NCI-H510A treated with DMSO at 0.1 percent for 48 hours (cell line): ENCODE measurements at places on chromosomes 5 and 9.

DNA sequence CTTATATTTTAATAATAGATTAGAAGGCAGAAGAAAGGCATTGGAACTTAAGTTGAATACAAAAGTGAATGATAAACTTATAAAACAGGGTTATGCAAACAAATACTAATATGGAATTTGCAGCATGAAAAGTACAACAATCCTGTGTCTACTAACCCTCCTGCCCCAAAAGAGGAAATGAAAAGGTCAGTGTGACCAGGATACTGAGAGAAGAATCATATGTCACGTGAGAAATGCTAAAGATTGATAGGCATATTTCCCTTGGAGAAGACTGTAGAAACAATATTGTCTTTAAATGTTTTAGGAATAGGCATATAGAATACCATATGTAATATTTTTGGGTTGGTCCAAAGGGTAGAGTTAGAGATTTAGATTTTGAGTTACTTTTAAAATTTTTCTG is 3.8 kb downstream of the WDR36 start:
- DNase-seq: no peak

- peak; percentile 5 for DNase-seq
Observed at GRCh38 chr9:32581512-32582143, 8.7 kb upstream of the NDUFB6 start.

GRCh38 chr5:171249460-171249859 is 59.6 kb upstream of the TLX3 start:
- no peak for DNase-seq

GRCh38 chr9:35727676-35728040 is 4.3 kb downstream of the TLN1 start:
- DNase-seq: no peak

- DNase-seq: no peak
Observed at GRCh38 chr9:82209797-82210470, 221.4 kb downstream of the SPATA31D1 start.

DNA sequence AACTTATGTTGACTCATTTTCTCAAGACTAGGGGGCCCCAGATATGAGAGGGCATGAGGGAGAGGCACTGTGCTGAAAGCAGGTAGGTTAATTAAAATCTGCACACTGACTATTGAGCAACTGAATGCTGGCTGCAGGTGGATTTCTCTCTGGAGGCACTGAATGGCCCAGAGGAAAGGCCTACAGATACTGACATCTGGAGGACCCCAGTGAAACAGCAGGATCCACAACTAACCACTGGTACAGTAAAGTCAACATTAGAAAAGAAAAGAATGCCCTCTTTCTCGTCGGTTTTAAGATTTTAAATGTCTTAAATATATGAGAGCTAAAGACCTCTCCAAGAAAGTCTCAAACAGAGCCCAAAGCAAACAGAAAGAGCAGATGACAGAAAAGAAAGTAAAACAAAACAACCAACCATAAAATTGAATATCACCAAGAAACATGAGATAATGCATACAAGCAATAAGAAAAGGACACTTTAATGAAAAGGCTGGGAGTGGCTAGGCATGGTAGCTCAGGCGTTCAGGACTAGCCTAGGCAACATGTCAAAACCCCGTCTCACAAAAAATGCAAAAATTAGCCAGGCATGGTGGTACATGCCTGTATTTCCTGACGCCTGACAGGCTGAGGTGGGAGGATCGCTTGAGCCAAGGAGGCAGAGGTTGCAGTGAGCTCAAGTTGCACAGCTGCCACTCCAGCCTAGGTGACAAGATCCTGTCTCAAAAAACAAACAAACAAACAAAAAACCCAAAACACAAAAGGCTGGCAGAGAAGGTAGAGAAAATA is 43.3 kb downstream of the PUM3 start:
- no peak for DNase-seq

DNA sequence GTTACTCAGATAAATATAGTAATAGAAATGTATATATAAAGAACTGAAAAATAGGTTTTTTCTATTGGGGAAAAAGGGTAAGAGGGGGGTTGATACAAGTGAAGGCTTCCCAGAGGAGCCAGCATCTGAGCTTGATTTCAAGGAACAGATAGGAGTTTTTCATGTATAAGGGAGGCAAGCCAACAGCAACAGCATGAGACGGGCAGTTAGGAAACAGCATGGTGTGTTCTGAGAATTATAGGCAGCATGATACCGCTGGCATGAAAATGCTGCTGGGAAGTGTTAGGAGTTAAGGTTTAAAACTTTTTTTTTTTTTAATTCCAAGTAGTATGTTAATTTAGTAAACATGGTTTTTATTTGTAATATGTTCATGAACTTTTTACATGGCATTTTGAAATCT is 9.7 kb downstream of the CDC37L1 start:
- DNase-seq: no peak

DNA sequence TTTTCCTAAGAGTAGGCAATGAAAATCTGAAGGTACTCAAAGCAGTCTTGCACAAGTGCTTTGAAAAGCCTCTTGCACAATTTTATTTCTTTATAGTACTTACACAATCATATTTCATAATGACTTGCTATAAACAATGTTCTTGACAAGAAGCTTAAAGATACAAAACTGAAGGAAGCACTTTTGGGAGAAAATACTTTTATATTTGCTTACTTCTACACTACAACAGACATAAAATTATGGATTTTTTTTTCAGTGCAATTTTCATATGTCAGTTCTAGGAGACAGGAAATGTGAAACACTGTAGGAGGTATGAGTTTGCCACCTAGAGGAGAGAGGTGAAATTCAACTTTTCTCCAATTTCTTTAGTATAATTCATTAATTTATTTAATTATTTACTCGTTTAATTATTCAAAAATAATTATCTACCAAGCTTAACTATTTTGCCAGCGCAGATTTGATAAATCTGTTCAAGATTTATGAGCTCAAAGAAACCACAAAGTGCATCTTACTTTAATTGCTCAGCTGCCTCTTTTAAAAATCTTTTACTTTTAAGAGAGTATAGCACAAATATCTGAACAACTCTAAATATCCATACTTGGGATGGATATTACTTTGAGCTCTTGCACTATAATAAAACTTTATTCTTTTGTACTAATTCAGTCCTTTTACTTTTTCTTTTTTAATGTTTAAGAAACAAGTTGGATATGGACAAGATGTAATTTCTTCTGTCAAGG is 29.0 kb upstream of the CDKN2B start:
- DNase-seq: peak; percentile 7

GRCh38 chr5:175853573-175854230 is 17.7 kb upstream of the CPLX2 start:
- DNase-seq: no peak

DNA sequence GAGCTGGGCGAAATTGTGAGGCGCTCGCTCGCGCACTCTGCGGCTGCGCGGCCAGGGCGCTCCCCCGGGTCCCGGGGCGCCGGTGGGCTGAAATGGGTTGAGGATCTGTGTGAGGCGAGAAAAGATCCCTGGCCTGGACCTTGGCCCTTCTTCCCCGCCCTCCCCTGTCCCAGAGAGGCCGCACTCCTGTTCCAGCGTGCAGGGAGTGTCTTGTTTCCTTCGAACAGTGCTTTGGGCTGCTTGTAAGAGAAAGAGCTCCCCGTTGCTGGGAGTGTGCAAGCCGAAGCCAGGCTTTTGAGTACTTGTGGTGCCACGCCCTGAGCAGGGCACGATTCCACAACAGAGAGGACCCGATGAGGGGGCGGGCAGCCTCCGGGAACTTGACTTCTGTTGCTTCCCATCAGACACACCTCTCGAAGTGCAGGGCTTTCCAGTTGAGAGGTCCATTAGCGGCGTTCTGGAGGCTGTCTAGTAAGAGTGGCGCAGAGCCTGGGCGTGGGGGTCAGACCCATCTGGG is 535 bp downstream of the DOLPP1 start:
- no peak for DNase-seq

DNA sequence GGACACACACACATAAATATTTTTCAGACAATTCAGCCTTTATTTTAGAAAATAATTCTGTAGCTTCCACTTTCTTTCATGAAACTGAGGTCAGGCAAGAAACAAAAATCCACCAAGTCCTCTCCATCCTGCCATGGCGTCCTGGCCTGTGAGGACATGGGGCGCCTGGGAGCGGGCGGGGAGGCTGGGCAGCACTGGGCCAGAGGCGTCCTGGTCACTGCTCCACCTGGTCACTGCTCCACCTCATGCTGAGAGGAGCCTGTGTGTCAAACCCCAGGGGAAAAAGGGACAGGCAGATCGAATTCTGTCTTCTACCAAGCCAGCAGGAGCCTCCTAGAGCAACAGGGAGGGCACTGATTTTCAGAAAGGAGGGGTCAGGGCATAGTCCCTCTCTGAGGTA is 12.1 kb downstream of the MGAT1 start:
- no peak for DNase-seq

DNA sequence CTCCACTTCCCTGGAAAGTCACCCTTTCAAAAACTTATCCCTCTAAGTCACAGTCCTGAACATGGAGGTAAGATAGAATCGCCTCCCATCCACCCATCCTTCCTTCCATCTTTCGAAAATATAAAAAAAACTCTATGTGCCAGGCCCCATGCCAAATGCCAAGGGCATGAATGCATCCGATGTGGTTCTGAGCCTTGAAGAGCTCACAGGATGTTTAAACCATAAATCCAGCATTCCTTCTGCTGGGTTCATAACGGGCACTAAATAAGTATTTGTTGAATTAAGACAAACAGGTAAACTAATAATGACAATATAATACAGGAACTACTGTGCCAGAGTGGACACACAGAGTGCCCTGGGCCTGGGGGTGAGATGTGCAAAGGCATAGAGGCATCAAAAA is 147.3 kb downstream of the TTLL11 start:
- no peak for DNase-seq

- no peak for DNase-seq
Observed at GRCh38 chr9:6944093-6944551, 186.3 kb downstream of the KDM4C start.

- no peak for DNase-seq
Observed at GRCh38 chr5:146690880-146691355, 174.9 kb upstream of the GPR151 start.

DNA sequence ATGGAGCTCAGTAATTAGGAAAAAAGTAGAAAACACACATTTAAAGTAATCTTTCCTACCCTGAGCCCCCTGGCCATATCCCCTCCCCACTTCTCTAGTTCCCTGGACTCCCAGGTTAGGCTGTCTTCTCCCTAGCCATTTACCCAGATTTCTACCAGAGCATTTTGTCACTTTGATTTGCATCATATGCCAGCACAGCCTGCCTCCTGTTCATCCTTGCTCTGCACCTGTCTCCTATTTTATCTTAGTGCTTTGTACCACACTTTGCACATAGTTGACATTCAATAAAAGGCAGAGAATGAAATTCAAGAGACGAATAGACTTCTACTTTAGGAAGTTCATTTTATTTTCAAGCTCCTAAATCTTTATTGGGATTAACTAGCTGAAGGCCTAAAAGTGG is 344.5 kb downstream of the EBF1 start:
- DNase-seq: no peak

DNA sequence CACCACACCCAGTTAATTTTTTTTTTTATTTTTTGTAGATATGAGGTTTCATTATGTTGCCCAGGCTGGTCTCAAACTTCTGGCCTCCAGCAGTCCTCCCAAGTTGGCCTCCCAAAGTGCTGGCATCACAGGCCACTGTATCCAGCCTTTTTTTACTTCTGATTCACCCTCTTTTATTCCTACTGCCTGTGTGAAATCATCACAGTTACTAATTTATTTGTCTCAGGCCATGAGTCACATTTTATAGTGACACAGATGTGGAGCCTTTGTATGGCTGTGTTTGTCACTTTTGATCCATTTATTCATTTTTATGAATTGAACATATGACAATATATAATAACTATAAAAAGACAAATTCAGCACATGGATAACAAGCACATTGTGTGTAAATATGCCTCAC is 67.1 kb upstream of the SNX2 start:
- no peak for DNase-seq

DNA sequence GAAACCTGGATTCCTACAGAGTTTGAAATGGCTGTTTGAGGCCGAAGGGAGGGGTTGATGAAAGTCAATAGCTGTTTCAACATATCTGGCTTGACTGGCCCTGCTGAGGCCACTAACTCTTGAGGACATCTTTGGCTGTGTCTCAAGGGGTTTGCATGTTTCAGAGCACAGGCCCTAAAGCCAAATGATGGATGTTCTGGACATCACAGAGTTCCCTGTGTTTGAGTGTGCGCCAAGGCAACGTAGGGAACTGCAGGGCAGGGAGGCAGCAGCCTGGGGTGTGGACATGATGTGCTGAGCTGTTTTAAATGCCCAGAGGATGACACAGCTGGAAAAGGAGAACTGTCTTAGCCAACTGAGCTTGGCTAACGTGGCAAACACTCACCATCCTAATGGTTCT is 89.6 kb downstream of the RAPGEF1 start:
- DNase-seq: no peak

- peak; percentile 90 for DNase-seq
Observed at GRCh38 chr5:69517763-69518212, 25.2 kb downstream of the OCLN start.

GRCh38 chr9:115182264-115182663 is 64.3 kb upstream of the TNC start:
- DNase-seq: no peak

DNA sequence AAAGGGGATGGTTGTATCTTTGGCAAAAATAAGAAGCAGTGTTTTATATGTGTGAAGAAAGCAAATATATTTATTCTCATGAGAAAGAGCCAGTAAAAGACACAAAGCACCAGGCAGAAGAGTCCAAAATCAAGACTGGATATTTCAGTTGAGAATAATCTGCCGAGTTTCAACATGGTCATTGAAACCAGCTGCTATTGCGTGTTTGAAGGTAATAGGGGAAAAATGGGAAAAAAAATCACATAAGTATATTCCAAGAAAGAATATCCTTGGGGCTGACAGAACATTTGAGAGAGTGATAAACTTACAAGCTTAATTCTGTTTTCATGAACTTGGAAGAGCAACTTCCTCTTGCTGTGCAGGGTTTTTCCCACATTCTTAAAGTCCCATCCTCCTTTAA is 79.9 kb downstream of the ISOC1 start:
- DNase-seq: no peak

GRCh38 chr5:158164296-158165047 is 305.5 kb upstream of the CLINT1 start:
- no peak for DNase-seq

DNA sequence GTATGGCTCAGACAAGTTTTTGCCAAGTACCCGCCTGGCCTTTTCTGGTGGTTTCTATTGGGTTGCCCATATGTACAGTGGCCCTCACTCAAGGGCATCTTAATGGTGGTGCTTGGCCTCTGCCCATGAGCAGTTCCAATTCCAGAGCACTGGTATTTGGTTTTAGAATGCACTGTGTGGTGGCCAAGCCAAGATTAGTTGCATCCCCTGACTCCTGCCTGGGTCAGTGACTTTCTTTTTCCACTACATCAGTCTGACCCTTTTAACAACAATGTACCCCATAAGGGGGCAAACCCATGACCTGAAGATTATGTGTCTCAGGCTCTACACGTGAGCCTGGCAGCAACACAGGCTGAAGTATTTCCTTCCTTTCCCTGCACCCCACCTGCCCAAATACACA is 34.2 kb downstream of the NPR3 start:
- no peak for DNase-seq
